ENCODE measurements at places on chromosomes 4 and X. TPM values are rescaled to one million over a fixed set of nuclear protein-coding genes. Genes with fewer than 3 reads are reported as not detected.

TIMM8A gene
- polyA plus RNA-seq: 12.0 TPM

TRAM1L1 gene
- polyA plus RNA-seq: 3.3 TPM

SSX3 gene
- not detected for polyA plus RNA-seq

DCAF8L2 gene
- not detected for polyA plus RNA-seq

DNA sequence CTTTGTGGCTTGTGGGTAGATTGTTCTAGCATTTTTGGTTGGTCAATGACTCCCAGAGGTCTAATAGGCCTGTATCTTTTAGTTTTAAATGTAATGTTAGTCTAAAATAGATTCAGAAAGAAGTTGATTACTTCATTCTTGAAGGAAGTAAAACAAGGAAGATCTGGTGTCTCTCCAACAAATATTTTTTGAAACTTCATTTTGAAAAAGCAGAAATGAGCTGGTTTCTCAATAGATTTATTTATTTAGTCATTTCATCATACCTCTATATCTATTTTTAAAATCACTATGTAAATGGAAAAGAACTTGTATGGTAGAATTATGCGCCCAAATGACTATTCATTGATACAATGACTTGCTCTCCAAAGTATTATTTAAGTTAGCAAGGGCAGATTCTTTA is 7.2 kb downstream of the HTR2C start:
- DNase-seq: no peak

DNA sequence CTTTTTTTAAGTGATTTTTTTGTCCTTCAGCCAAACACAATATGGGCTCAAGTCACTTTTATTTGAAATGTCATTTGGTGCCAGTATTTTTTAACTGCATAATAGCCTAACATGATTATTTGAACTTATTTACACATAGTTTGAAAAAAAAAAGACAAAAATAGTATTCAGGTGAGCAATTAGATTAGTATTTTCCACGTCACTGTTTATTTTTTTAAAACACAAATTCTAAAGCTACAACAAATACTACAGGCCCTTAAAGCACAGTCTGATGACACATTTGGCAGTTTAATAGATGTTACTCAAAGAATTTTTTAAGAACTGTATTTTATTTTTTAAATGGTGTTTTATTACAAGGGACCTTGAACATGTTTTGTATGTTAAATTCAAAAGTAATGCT is 62.1 kb downstream of the EDNRA start:
- peak; percentile 47 for DNase-seq

- DNase-seq: peak; percentile 94
Measured at GRCh38 chr4:133148690-133149363, at the start of gene PCDH10. Gene PCDH10, plus strand, starts transcription at chr4:133149294. Its CDS starts 847 bp downstream, at chr4:133150141.

- DNase-seq: peak; percentile 67
Measured at GRCh38 chr4:140094438-140095420, 59.3 kb downstream of the MAML3 start.
